Pancreas (tissue), 10 donors: ENCODE measurements at places on chromosomes 13 and 19.
A peak's percentile ranks its signal among the peaks of the same experiment; 100 is the strongest.

GRCh38 chr13:109785141-109785891, 1.1 kb downstream of the IRS2 start:
- DNase-seq: peak; percentile 62

DNA sequence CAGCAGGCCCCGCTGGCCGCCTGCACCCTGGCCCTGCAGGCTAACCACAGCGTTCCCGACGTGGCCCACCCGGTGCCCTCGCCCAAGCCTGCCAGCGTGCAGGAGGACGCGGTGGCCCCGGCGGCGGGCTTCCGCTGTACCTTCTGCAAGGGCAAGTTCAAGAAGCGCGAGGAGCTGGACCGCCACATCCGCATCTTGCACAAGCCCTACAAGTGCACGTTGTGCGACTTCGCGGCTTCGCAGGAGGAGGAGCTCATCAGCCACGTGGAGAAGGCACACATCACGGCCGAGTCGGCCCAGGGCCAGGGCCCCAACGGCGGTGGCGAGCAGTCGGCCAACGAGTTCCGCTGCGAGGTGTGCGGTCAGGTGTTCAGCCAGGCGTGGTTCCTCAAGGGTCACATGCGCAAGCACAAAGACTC, 72.1 kb downstream of the ZNF536 start:
- no peak for DNase-seq

DNA sequence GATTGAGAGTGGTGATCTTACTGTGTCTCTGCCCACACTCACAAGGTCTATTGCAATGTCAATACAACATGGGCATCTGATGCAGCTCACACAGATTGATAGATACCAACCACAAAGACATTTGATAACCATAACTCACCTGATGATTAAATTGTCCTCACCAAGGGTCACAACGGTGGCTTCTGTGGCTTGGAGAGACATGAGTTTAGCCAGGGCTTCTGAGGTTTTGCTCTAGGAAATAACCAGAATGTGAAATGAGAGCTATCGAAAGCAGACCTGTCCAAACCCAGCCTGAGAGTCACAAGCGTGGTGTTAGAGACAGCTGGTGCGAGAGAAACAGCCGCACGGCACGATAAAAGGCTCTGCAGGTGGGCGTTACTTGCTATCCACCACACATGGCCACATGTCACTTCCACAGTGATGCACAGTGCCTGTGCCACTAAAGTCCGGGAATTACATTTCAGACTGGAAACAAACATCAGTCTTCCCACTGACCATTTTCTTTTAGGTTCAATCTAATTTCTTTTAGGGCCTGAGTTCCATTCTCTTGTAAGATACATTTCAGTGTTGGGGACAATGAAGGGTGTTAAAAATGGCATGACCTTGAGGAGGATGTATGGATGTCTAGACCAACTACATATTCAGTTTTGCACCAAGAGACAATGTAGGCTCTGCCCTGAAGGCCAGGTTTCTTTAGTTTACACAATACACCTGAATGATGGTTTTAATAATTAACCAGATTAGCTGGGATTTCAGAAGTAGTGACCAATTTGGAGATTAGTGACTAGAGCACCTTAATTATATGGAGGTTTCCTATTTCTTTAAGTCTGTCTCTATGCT, 53.7 kb downstream of the ATP7B start:
- DNase-seq: no peak

DNA sequence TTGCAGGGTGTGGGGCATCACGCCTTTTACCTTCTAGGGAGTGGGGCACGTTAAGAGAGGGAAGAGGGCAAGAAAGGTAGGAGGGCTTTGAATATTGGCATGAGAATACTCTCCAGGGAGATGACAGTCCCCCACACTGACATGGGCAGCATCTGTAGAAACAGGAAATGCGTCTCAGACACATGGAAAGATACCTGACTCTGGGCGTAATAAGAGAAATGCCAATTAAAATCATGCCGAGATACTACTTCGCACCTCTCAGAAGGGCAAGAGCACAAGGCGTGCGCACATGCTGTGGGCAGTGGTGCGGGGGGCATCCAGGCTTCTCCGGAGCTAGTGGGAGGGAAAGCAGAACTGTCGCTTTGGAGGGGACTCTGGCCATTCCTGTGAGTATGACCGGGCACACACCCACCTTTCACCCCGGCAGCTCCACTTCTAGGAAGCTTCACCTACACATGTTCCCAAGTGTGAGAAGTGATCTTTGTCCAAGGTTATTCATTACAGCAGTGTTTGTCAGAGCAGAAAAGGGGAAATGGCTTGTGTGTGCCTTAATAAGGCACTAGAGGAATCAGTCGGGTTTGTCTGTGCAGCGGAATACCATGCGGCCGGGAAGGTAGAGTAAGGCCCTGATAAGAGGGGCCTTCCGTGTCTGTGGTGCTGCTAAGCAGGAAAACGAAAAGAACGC, 99.5 kb downstream of the SIPA1L3 start:
- DNase-seq: no peak

DNA sequence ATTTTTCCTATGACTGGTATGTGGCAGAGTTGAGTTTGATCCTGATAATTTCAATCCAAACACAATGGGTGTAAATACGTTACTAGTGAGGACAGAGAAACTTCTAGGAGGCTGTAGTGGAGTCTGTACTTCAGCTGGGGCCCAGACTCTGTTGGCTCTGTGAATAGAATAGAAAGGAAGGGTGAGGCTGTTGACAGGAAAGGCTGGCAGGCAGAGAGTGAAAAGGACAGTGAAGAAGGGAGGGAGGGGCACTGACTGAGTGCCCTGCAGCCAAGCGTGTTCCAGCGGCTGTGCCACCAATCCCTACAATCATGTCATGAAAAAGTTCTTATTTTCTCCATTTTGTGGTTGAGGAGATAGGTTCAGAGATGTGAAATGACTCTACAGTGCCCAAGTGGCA, 80.5 kb downstream of the MBNL2 start:
- no peak for DNase-seq

- DNase-seq: no peak
Observed at GRCh38 chr13:30738526-30739236, 3.3 kb downstream of the ALOX5AP start.

- no peak for DNase-seq
Observed at GRCh38 chr19:17090583-17090982, 15.0 kb downstream of the MYO9B start.

GRCh38 chr13:36067746-36068381, 63.3 kb downstream of the DCLK1 start:
- no peak for DNase-seq

GRCh38 chr13:73820688-73821087, 313.5 kb downstream of the KLF12 start:
- no peak for DNase-seq

- DNase-seq: no peak
Observed at GRCh38 chr13:95604556-95604915, 40.0 kb downstream of the DZIP1 start.

- no peak for DNase-seq
Observed at GRCh38 chr13:57527114-57527735, 104.3 kb upstream of the PCDH17 start.

DNA sequence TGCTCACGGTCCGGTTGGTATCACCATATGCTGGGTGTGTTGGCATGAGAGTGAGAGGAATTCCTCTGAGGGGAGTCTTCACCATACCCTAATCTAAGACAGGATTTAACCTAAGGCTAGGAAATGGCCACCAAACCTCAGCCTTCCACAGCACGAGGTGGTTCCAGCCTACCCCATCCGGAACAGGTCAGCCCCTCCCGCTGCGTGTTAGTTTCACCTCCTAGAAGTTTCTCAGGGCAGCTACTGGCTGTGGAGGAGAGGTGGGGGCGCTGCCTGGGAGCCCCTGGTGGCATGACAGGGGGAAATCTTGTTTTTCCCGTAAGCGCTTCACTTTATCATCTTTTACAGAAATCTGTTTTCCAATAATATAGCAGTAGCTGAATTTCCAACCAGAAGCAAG, 55.1 kb downstream of the RGCC start:
- no peak for DNase-seq

- no peak for DNase-seq
Observed at GRCh38 chr19:52990759-52991418, 22.8 kb upstream of the ERVV-1 start.

DNA sequence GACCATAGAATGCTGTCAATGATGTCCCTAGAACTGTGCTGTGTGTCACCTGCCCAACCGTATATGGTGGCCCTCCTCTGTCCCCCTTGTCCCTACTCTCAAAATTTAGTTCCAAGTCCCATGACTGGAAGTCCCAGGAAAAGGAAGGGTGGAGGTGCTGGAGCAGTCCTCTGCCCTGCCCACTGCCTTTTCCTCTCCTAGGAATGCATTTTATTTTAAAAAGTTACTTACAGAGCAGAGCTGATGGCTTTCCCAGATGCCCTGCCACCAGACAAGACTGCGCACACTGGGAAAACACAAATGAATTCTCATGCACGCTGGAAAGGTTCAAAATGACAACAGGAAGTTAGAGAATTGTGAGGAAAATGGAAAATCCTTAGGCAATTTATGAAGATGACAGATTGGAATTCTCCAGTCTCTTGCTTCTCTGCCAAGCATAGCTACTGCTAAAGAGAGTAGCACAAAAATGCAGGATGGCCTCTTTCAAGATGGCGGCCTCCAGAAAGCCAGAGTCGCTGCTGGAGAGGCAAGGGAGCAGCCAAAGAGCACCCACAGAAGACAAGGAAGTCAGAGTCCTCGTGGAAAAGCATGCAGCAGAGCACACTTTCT, 117.1 kb upstream of the TSC22D1 start:
- DNase-seq: no peak

DNA sequence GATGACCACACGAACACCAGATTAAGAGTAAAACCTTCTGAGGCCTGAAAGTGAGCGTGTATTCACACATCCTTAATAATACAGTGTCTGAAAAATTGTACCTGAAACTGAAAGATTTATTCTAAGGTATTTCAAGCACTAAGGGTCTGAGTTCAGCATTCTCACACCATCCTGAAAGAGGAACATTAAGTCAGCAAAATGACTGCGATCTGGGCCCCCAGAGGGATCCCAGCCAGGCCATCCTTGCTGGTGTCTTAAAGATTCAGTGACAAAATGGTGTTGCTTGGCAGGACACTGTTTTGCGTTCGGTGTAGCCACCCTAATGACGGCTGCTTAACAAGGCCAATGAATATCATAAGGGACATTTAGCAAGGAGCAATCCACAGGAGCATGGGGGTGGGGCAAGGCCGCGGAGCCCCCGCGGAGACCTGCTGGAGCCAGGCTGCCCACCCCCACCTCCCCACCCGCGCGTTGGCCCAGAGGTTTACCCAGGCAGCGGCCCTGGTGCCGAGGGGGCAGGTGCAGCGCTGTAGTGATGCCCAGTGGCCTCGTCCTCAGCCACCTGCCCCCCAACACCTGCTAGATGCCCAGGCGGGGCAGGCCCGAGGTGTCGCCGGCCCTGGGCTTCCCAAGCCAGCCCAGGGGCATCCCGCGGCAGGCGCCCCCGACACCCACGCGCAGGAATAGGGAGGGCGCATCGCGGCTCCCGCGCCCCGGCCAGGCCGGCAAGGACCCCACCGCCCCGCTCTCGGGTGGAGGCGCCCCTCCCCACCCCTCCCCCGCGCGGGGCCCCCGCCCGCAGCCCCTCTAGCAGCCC, 742 bp downstream of the NALCN start:
- DNase-seq: peak; percentile 71

DNA sequence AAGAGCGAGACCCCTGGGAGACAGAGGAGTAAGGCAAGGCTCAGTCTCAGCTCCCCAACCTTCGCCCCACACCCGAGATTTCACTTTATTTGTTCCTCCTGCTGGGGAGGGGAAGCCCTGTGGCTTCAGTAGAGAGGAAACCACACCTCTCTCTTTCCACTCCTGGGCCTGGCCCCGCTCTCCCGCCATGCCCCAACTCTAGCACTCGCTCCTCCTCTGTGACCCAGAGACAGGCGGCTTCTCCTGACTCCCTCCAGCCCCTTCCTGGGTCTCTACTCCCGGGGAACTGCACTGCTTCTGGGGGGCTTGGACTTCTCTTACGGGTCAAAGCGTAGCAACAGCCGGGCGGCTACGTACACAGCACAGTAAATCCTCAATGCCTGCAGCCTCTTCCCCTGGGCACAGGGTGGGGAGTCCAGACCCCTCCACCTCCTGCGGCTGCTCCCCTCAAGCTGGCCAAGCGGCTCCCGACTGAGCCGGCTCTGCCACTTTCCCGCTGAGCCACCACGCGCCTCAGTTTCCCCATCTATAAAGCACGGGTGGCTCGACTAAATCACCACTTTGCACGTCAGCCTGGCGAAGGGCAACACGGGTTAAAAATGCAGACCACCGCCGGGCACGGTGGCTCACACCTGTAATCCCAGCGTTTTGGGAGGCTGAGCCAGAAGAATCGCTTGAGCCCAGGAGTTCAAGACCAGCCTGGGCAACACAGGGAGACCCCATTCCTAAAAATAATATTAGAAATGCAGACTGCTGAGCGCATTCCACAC, 1.4 kb downstream of the RNF126 start:
- DNase-seq: peak; percentile 56

DNA sequence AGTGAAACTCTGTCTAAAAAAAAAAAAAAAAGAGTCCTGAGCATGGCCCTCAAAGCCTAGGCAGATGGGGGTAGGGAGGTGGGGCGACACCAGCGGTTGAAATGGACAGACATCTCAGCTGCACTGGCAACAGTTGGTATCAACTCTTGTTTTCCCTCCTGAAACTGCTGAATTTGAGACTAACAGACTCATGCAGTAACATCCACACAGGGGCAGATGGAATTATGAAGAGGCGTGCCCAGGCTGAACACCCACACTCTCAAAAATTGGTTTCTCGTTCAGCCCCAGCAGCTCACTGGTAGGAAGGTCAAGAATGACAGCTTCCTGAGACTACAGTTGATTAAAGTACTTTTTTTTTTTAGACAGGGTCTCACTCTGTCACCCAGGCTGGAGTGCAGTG, 24.1 kb downstream of the PBX4 start:
- no peak for DNase-seq

DNA sequence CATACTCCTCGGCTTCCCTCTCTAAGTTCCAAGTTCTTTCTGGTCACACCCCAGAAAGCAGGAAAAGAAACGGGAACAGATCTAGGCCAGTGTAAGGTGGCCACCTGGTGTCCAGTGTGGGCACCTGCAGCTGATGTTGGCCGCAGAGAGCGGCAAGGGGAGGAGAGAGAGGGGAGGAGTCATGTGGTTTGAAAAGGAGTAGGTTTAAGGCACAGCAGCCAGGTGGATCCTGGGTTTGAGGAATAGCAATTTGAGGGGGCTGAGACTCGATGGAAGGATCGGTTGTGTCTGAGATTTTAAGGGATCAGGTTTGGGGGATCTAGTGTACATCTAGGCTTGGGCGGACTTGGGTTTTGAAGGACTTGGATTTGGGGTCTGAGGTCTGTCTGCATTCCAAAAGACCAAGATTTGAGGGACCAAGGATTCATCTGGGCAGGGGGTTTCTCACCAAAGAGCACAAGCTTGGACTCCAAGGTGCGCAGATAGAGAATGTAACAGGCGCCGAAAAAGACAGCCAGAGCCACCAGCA, 1.2 kb downstream of the RABAC1 start:
- DNase-seq: peak; percentile 83

- no peak for DNase-seq
Observed at GRCh38 chr13:77898097-77898496, 20.5 kb downstream of the EDNRB start.

- peak; percentile 55 for DNase-seq
Observed at GRCh38 chr19:17339088-17339741, 1.9 kb downstream of the GTPBP3 start.
